Upper lobe of right lung (tissue), 1 donor: ENCODE measurements at places on chromosomes 11 and 22. TPM values are rescaled to one million over a fixed set of nuclear protein-coding genes. Genes with fewer than 3 reads are reported as not detected.

Gene GNAZ
- 3.0 TPM for total RNA-seq

GRCh38 chr22:39469326-39469680 is 12.5 kb downstream of the MGAT3 start:
- DNase-seq, result no peak

- no peak for DNase-seq
These were observed 6.8 kb upstream of the TPBGL start for GRCh38 chr11:75233754-75234172.

- DNase-seq, result no peak
These were observed 11.6 kb upstream of the ALKBH3 start for GRCh38 chr11:43868852-43869567.

DNA sequence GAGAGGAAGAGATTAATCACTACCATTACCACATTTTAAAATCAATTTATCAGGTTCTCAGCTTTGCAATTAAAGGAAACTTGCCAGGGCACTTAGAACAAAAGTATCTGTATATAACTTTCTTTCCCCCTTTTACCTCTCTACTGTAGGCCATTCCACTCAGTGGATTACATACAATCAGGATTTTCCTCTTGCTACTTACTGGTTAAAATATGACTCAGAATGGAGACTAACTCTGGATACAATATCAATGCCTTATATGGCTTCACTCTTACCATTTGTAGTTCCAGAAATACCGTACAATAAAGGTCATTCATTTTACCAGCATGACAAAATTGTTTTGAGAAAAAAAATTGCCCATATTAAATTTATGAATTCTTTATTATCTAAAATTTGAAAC is 706.8 kb downstream of the KCNA4 start:
- DNase-seq, result no peak

- DNase-seq, result no peak
These were observed 49.2 kb upstream of the CABP7 start for GRCh38 chr22:29670626-29671025.

- no peak for DNase-seq
These were observed 86.5 kb upstream of the CSNK2A3 start for GRCh38 chr11:11439591-11439990.

DNA sequence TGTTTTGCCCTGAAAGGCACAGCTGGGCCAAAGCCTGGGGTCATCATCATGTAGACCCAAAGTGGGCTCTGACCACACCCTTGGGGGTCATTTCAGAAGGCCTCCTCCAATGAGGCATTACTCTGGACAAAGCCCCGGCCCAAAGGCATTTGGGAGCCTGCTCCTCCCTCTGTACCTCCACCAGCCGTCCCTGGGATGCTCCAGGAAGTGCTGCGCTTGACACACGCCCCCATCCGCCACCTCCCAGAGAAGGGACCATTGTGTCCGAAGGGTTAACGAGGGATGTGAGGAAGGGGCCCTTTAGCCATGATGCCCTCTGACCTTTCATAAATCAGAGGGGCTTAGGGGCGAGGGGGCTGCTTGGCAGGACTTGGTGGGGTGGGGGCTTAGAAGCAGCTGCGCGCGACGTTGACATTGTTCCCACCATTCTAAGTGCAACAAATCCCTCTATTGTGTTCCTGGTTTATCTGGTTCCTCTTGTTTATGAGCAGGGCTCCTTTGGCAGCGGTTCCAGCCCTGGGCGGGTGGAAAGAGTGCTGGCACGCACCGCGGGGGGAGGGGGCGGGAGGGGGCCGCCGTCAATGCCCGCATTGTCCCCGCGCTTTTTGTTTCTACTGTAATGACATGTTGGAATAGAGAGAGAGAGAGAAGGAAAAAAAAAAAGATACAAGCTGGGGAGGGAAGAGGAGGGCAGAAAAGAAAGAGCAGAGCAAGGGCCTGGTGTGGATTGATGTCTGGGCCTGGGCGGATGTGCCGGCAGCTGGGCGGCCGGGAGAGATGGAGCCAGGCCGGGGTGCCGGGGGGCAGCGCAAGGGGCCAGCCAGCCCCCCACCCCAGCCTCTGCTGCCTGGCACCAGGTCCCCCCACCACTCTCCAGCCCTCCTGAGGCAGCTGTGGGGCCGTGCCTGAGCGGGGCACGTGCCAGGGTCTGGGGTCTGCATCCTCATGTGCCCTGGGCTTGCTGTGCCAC is 32.1 kb upstream of the SOX10 start:
- no peak for DNase-seq

Gene OR10G6
- not detected for total RNA-seq

DNA sequence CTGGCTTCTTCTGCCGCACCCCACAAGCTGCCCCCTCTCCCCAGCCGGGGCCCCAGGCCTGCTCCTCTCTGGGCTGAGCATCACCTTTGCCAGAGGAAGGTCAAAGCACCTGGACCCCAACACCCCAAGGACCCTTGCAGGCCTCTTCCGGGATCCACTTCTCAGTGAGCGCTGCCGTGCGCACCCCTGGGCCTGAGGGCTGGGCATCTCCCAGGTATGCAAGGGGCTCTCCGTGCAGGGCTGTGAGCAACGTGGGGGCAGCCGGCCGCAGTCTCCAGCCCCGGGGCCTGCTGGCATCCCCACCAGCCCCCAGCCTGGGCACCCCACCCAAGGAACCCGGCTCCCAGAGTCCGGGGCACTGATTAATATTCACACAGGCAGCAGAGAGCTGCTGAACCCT is 64.0 kb downstream of the BRD1 start:
- DNase-seq, result no peak

DNA sequence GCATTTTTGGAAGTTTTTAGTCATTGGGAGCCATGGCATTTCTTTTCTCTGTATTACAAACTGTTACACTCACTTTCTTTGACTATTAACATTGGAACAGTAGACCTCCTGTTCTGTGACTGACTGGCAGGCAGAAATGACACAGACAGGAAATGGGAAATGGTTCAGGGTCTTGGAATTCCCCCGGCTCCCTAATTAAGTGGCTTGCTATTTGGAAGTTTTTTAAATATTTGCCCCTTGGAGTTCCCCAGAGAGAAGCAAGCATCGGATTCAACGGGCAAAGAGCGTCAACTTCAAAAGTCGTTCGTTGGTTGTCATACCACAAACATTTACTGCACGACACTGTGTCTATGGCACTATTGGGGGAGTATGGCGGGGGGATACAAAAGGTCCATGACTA is 1.1 kb upstream of the BIRC2 start:
- no peak for DNase-seq
